ENCODE measurements at places on chromosomes 7 and 10.

DNA sequence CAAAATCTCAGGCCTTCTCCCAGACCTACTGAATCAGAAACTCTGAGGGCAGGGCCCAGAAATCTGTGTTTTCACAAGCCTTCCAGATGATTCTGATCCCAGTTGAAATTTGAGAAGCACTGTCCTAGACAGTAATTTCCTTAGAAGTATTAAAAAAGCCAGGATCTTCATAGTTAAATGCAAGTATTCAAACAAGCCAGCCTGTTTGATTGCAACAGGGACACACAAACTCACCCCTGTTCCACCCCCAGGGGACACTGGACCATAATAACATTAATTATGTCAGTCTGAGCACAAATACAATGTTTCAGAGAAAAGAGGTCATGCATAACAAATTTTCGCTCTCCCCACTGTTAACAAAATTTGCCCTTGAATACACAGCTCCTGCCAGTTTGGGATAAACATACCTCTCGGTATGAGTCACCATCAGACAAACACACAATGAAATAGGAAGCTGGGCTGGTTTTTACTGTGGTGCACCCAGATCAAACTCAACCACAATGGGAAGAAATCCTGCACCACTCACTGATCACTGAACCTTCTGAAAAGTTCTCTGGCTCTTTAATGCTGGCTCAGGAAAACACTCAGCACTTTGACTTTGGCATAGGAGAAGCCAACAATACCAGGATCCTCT, 34.3 kb downstream of the ABLIM1 start:
- DNase-seq: no peak

DNA sequence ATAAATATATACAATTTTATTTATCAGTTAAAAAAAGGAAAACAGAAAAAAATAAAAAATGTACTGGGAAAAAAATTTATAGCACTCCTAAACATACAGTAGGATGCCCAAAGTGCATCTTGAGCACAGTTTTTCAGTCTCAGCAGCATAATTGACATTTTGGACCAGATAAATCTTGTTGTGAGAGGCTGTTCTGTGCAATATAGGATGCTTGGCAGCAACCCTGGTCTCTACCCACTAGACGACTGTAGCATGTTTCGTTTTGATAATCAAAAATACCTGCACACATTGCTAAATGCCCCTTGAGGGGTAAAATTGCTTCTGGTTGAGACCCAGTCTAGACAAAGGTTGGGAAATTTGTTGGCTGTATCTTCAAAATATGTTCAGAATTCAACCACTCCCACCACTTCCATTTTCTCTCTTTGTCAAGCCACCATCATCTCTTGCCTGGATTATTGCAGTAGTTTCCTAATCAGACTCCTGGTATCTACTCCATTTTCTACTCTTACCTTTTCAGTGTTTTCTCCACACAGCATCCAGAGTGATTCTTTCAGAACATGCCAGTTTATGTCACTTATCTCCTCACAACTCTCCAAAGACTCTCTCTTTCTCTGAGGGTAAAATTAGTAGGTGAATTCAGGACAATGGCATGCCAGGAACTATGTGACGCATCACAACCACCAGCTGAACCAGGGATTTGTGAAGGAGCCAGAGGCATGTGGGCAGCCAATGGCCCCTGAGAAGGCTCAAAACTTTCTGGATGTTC, 91.4 kb downstream of the GPR85 start:
- no peak for DNase-seq

- no peak for DNase-seq
These were observed 17.1 kb downstream of the GRID1 start for GRCh38 chr10:86349474-86349873.

DNA sequence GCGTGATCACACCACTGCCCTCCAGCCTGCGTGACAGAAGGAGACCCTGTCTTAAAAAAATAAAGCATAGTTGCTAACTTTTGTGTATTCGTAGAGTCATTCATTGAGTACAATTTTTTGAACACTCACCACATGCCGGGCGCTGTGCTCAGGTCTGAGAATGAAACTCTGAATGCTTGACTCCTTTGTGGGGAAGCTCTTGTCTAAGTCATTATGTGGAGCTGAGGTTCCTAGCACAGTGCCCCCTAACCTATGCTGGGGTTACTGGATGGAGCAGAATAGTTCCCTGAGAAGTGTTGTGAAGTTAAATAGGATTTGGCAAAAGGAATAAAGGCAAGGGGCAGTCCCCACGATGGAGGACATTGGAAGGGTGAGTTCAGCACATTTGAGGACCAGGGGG, 123.3 kb downstream of the CELF2 start:
- no peak for DNase-seq
